ENCODE measurements at places on chromosomes 6 and 20.

- no peak for DNase-seq
Observed at GRCh38 chr20:31687777-31688176, 34.9 kb downstream of the BCL2L1 start.

DNA sequence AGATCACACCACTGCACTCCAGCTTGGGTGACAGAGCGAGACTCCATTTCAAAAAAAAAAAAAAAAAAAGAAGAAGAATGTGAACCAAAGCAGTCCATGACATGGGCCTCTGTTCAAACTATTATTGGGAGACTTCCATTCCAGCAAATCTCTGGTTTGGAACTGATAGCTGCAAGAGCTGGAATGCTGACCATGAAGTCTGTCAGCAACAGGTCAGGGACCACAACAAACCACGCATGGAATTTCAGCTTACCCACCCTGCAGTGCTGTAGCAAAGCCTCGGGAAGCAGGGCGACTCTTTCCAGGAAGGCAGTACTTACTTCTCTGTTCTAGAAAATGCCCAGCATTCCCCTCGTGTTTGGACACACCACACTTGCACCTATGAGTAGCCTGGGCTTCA is 34.1 kb upstream of the TBC1D7 start:
- DNase-seq = no peak

GRCh38 chr6:93139408-93140081 is 279.8 kb downstream of the EPHA7 start:
- no peak for DNase-seq

DNA sequence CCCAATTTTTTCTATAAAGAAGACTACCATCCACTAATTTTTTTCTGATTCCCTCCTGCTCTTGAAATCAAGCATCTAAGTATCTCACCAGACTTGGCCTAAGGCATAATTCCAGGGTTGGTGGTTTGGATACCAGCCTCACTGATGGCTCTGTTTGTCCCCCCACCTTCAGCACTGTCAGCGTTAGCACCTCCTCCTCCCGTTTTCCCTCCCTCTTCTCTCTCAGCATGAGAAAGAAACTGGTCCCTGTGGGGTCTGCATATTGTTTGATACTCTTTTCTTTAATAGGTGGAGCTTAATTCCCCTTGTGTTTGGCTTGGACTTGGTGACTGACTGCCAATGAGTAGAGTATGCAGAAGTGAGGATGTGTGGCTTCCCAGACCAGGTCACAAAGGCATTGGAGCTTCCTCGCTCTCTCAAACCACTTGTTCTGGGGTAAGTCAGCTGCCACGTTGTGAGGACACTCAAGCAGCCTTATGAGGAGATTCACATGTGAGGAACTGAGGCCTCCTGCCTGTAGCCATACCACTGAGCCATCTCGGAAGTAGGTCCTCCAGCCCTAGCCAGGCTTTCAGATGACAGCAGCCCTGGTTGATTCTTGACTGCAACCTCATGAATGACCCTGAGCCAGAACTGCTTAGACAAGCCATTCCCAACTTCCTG is 65.2 kb downstream of the RIOK1 start:
- DNase-seq = no peak

DNA sequence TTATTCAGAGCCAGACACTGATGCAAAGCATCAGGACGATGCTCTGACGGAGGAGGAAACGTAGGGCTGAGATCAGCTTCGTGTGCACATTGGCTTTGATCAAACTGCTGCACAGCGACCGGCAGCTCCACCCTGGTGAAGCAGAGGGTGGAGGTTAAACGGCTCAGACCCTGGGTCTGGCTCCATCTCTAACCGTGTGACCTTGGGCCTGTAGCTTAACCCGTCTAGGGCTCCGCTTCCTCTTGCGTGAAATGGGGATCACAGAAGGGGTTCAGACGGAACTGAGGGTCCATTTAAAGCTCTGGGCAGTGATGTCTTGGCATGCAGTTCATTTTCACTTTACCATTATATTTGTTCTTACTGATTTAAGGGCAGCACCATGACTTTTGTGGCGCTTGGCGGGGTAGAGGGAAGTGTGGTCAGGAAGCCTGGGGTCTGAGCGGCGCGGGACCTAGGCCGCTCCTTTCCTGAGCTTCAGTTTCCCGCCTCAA is 644 bp downstream of the RBL1 start:
- DNase-seq = no peak

All from stimulated activated CD8-positive, alpha-beta memory T cell treated with anti-CD3 and anti-CD28 coated beads, Interleukin-4, amount 100 ng/mL, for 4 hours (primary cell).